HS-27A (cell line): ENCODE measurements at places on chromosomes 5 and 9.

GRCh38 chr9:21053851-21054250 is 22.4 kb upstream of the HACD4 start:
- DNase-seq, result no peak

- no peak for DNase-seq
These were observed 334.1 kb upstream of the CD180 start for GRCh38 chr5:67530609-67531255.

DNA sequence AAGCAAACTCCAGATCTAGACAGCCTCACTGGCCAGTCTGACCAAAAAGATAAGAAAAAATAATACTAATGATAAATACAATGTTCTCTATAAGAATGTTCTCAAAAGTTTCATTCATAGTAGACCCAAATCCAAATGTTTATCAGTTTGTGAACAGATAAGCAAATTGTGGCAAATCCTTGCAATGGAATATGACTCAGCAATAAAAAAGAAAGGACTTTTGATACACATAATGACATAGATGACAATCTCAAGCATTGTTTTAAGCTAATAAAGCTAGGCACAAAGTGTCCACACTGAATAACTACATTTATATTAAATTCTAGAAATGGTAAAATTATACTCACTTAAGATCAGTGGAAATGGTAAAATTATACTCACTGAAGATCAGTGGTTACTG is 195.4 kb upstream of the TYRP1 start:
- no peak for DNase-seq

- DNase-seq, result no peak
These were observed 219.9 kb downstream of the NXNL2 start for GRCh38 chr9:88754886-88755285.

- DNase-seq, result no peak
These were observed 147.8 kb upstream of the MEF2C start for GRCh38 chr5:89030798-89031197.

DNA sequence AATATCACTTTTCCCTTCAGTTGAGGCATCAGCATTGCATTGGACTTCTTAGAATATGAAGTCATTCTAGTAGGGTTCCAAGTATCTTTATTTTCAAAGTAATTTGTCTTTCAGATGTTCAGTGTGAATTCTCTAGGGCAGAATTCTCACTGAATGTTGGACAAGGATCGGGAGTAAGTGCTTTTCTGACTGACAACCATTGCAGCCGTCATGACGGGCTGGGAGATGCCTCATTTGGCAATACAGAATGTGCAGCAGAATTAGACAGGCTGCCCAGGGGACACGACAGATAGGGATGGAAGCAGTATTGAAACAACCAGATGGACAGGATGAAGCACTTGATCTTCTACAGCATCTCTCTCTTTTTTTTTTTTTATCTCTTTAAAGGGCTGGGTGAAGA is 129.0 kb downstream of the ICE1 start:
- DNase-seq, result no peak

DNA sequence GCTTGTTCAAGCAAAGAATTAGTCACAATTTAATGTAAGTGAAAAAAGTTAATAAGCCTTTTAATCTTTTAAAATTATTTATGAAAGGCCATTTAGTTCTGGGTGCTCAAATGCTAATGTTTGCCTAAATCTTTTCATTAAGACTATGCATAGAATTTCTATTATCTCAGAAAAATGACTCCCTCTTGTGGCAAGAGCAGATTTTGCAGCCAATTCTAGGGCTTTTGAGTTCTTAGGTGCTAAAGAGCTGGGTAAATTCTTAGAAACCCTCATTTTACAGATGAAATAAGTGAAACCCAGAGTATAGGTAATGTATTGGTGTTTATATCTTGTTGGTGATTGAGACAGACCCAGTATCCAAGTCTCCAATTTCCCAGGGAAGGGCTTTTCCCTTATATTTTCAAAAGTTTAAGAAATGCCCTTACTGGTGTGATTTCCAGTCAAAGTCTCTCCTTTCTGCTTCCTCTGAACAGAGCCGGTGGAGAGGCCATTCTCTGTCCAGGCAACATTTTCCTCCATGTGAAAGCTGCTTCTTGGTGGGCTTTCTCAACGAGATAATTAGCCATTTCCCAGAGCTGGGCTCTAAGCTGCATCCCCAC is 24.1 kb upstream of the PCSK5 start:
- no peak for DNase-seq

- no peak for DNase-seq
These were observed 25.6 kb downstream of the TGFBI start for GRCh38 chr5:136054142-136055019.

DNA sequence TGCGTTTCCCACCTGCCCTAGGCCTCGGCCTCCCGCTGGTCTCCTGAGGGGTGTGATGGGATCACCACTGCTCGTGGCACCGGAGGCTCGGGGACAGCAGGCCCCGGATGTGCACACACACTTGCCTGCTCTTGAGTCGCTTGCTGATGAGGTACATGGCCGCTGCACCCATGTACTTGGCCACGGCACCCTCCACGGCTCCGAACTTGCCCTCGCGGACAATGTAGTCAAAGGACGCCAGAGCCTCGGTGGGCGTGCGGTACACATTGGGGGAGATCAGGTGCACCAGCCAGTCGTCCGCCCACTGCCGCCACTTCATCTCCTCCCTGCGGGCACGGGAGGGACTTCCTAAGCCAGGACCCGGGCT is 4.7 kb downstream of the PTGES2 start:
- no peak for DNase-seq

- DNase-seq, result no peak
These were observed 48.2 kb downstream of the RXRA start for GRCh38 chr9:134374301-134375010.

- DNase-seq, result no peak
These were observed 69.1 kb downstream of the STK10 start for GRCh38 chr5:172118891-172119290.

- DNase-seq, result no peak
These were observed 9.0 kb downstream of the MRPS2 start for GRCh38 chr9:135509458-135509857.
